Stimulated activated CD4-positive, alpha-beta T cell treated with anti-CD3 and anti-CD28 coated beads, TNF-alpha, amount 100 ng/mL, for 4 hours (primary cell): ENCODE measurements at places on chromosomes 1 and 21.

GRCh38 chr1:35807614-35808449 lies at the start of gene AGO4:
Gene AGO4, plus strand, starts transcription at chr1:35808016. Its CDS starts 401 bp downstream, at chr1:35808417.
- DNase-seq, result peak; percentile 20

GRCh38 chr1:8915446-8915845 lies 30.2 kb upstream of the CA6 start:
- DNase-seq, result no peak

- no peak for DNase-seq
Observed at GRCh38 chr1:29793653-29794348, 557.5 kb downstream of the PTPRU start.

- no peak for DNase-seq
Observed at GRCh38 chr1:230679192-230679591, 34.7 kb downstream of the AGT start.

DNA sequence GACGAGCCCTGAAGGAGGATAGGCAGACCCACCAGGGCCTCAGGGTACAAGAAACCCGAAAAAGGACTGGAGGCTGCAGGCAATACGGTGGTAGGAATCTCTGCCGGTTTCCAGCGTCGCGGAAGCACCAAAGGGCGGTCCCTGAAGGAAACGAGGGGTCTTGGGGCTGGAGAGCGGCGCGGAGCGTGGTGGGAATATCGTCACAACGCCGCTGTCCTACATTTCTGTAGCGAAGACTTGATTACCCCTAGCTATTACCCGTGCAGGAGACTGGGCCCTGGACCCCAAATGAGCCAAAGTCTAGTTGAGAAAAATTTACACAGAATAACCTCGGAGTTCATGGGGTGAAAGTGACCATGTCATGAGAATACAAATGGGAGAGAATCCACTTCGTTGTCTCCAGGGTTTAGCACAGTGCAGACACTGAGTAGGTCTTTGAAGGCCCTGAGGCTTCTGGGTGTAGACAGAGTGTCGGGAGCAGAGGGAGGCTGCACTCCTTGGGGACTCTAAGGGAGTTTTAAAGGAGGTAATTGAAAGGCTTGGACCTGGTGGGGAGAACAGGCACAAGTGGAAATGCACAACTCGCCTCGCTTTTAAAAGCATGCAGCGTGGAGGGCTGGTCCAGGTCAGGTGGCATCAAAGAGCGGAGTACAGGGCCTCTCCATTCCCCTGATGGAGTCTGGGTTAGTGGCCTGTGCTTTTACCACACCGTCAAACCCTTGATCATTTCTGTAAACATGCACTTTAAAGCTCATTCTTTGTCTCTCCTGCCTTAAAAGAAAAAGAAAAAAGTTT lies 1.5 kb downstream of the ATP1A1 start:
- no peak for DNase-seq

DNA sequence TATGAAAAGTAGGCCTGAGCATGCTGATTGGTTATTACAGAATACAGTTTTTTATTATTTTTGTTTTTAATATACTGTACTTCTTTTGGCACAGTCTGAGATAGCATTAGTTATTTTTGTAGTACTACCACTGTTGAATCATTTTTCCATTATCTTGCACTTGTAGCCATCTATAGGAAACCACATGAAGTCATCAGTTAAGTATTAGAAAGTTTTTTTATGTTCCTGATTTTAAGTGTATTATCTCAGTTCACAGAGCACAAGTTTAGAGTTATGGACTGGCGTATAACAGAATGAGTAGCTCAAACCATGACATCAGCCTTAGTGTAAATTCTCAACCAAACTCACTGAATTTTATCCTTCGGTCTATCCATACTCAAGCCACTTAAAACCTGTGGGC lies 22.8 kb downstream of the DHX9 start:
- DNase-seq, result no peak

DNA sequence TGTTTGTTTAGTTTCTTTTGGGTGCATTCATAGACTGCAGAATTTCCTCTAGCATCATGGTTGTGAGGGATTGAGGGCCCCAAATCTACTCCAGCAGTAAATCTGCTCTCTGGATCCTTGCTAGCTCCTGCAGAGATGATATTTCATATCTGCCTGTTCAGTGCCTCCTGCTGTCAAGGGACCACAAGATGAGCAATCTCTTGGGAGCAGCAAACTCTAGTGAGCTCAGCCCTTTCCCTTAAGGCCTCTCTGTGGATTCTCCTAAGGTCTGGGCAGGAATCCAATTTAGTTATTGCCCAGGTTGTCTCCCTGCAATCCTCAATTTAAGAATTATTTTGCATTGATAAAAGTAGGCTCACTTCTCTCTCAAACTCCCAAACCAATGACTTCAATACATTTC lies 76.9 kb downstream of the RGS18 start:
- DNase-seq, result no peak

DNA sequence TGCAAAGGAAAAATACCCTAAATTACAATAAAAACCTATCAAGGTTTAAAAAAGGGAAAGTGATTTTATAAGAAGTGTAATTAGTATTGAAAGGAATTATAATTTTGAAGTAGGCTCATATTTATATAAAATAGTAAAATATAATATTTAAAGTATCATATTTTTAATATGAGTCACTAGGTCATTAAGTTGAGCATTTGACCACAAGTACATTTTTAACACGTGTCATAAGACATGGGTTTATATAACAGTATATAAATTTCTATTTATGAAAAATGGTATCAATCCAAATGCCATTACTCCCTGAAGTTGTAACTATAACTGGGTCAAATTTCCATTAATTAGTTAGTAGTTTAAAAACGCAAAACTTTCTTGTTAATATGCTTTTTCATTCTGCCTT lies 365.9 kb downstream of the COL11A1 start:
- DNase-seq, result no peak

GRCh38 chr21:22965455-22966135 lies 1967.4 kb downstream of the NCAM2 start:
- no peak for DNase-seq

- no peak for DNase-seq
Observed at GRCh38 chr1:19466112-19466561, 19.2 kb downstream of the CAPZB start.

DNA sequence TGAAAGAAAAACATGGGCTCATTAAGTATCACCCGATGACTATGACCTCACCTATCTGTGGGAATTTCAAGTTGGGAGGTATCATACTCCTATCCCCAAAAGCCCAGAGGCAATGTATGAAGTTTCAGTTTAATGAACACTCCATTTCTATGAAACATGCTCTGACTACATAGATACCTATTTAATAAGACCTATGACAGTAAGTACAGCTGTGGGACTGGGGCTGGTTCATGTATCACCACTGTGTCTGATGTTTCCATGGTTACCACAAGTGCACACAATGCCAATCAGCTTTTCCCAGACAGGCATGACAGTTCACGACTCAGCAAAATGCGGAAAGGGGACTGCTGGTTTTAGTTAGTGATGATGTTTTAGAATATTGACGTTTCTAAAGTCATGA lies 167.7 kb downstream of the SIPA1L2 start:
- DNase-seq, result no peak

- DNase-seq, result no peak
Observed at GRCh38 chr1:156511644-156512043, 11.1 kb upstream of the MEF2D start.
